ENCODE measurements at places on chromosomes 1 and 21.

DNA sequence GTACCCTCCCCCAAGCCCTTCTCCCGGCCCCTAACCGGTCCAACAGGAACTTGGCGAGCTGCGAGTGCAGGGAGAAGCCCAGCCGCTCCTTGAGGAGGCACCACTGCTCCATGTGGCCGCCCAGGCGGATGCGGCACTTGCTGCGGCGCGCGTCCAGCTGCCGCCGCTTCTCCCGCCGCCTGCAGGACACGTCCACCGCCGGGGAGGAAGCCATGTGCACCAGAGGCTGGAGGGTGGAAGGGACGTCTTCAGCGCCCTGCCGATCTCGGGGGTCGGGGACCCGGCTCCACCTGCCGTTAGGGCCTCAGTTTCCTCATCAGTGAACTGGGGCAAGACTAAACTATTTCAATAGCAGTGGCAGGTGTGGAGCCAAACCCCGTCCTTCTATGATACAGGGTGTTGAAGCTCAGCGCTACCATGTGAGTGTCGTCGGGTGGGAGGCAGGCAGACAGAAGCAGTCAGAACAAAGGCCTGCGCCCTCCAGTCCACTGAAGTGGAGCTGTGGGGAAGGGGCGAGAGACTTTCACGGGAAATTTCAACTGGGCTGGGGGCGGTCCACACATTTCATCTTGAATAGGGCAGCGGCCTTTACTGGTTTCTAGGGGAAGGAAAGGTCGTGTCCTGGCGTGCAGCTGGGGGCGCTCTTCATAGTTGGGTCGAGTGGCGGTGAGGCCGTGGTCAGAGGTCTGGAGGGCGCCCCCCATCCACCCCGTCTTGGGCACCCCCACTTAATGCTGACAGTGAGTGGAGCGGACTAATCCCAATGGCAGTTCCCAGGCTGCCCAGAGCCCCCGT, 592 bp downstream of the ZNF692 start:
- DNase-seq: no peak

DNA sequence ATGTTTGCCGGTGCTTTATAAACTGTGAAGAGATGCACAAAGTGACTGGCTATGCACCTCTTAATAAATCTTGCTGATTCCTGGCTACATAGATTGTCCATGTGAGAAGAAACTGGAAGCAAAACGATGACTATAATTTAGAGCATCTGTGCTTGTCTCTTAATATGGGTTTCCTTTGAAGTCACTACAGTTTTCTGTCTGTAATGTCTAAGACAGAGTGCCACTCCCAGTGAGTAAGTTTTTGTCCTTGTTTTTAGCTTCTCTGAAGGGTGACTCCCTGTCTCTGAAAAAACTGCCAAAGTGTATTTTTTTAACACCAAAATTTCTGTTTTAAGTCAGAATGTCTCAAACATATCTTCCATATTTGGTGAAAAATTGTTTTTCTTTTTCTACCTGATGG, 175.1 kb downstream of the FASLG start:
- DNase-seq: no peak

- no peak for DNase-seq
Observed at GRCh38 chr1:116503546-116504307, 67.1 kb downstream of the CD58 start.

DNA sequence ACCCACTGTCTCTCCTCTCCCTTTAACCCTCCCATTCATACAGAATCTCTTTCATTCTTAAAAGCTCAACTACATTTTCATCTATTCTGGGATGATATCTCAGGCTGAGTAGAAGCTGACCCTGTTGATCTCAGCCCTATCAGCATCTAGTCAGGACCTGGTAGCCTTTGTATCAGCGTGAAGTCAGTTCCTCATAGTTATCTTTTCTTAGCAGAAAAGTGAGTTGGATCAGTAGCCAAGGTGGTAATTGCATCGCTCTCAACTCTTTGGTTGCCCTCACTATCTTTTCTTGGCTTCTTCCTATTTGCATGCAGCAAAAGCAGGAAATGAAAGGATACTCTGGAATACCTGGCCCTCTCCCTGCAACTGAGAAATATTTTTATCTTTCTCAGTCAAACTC, 13.6 kb upstream of the GOLT1A start:
- no peak for DNase-seq
